Diencephalon (tissue), 1 donor: ENCODE measurements at places on chromosomes 12 and 14. TPM values are rescaled to one million over a fixed set of nuclear protein-coding genes. Genes with fewer than 3 reads are reported as not detected.

The SYCP3 gene
- total RNA-seq = 0.46 TPM

The TMCC3 gene
- 17.1 TPM for total RNA-seq

The ASPG gene
- 0.46 TPM for total RNA-seq

The CPSF2 gene
- 19.6 TPM for total RNA-seq

The OR4K5 gene
- not detected for total RNA-seq

The GAS2L3 gene
- 39.7 TPM for total RNA-seq
